Activated naive CD4-positive, alpha-beta T cell treated with anti-CD3 and anti-CD28 coated beads, Interleukin-2, amount 50 U/mL, for 16 hours (primary cell): ENCODE measurements at places on chromosomes 16 and 17.

- DNase-seq = peak; percentile 80
Measured at GRCh38 chr17:49227436-49228261, 2.9 kb downstream of the PHOSPHO1 start.

- DNase-seq = no peak
Measured at GRCh38 chr16:48676836-48677235, 66.9 kb upstream of the N4BP1 start.

GRCh38 chr16:65936096-65936495, 430.4 kb upstream of the CDH5 start:
- no peak for DNase-seq

GRCh38 chr16:87607223-87607622, 4.9 kb downstream of the JPH3 start:
- no peak for DNase-seq

DNA sequence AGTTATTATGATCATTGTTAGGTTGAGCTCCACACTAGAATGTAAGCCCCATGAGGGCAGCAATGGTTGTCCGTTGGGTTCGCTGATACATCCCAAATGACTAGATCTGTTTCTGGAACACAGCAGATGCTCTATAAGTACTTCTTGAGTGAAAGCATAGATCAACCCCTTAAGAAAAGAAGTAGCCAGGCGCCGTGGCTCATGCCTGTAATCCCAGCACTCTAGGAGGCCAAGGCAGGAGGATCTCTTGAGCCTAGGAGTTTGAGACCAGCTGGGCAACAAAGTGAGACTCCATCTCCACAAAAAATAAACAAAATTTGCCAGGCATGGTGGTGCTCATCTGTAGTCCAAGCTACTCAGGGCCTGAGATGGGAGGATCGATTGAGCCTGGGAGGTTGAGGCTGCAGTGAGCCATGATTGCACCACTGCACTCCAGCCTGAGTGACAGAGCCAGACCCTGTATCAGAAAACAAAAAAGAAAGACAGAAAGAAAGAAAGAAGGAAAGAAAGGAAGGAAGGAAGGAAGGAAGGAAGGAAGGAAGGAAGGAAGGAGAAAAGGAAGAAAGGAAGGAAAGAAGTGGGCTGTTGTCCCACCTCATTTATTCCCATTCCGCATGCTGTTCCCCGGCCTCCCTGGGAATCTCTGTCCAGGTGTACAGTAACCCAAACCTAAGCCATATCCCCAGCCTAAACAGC, 54.4 kb upstream of the RPL38 start:
- no peak for DNase-seq

DNA sequence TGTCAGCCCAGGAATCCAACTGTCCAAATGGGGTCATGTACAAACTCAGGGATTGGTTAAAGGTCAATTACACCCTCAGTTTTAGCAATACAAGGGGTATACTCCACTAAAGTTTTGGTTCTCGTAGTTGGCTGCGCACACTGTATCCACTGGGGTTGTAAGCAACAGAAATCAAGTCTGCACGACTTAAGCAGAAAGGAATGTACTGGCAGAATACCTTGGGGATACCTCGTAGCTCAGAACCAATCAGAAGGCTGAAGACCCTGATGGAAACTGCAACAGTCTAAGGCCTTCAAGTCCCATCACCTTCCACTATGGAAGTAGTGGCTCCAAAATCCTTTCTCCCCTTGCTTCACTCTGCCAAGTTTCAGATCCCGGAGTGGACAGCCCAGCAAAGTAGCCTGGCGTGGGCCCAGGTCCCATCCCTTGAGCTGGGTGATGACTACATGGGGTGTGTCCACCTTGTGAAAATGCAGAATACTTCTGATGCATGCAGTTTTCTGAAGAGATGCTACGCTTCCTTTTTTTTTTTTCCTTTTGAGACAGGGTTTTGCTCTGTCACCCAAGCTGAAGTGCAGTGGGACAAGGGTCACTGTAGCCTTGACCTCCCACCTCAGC, 21.1 kb upstream of the RPH3AL start:
- DNase-seq = no peak
